ENCODE measurements at places on chromosomes 16 and 17.
A peak's percentile ranks its signal among the peaks of the same experiment; 100 is the strongest.

- peak; percentile 78 for ATAC-seq
Observed at GRCh38 chr17:79045842-79046196, 21.9 kb downstream of the C1QTNF1 start.

- no peak for ATAC-seq
Observed at GRCh38 chr16:56409195-56409594, 16.1 kb downstream of the AMFR start.

DNA sequence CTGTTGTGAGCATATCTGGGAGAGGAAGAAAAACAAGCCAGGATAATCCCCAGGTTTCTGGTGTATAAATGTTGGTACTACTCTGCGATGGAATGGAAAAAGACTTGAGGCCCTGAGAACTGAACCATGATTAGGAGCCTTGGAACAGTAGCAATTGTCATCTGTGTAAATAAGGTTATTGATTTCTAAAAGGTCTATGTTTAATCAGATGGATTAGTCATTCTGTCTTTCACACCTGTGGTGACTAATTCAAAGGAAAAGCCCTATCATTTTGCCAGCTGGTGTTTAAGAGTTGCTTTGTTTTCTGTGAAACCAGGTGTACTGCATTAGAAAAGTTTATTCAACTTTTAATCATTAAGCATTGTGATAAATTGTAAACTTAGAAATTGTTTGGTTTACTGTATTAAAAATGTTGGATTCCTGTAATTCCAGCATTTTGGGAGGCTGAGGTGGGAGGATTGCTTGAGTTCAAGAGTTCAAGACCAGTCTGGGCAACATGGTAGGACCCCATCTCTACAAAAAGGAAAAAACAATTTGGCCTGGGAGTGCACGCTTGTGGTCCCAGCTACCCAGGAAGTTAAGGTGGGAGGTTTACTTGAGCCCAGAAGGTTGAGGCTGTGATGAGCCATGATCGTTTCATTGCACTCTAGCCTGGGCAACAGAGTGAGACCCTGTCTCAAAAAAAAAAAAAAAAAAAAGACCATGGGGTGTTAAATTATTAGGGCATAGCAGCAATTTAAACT, 29.0 kb upstream of the KPNB1 start:
- ATAC-seq, result no peak

- no peak for ATAC-seq
Observed at GRCh38 chr17:82449883-82450356, 632 bp downstream of the CYBC1 start.

DNA sequence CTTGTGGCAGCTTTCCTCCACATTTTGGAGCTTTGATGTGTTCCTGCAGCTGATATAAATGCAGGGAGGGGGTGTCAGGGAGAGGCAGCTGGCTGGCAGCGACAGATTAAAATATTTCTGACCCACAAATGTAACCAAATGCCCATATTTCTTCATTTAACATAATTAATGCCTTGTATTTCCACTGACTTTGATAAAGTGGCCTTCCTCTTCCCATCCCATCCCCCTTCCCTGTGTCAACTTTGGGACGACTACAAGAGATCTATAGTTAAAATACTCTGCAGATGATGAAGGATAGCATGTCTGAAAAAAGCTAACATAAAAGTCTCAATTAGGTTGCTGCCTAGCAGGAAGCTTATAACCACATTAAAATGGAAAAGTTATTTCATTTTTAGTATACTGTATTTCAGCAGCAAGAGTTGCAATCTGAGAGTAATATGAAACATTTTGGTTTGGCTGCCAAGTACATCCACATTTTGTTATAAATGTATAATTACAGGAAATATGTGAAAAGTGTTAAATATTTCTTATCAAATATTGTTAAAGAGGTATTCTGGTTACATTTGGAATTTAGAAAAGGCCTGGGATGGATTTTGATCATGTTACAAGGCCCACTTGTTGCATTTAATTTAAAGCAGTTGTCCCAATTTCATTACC, 238.7 kb upstream of the TBX2 start:
- ATAC-seq, result no peak

DNA sequence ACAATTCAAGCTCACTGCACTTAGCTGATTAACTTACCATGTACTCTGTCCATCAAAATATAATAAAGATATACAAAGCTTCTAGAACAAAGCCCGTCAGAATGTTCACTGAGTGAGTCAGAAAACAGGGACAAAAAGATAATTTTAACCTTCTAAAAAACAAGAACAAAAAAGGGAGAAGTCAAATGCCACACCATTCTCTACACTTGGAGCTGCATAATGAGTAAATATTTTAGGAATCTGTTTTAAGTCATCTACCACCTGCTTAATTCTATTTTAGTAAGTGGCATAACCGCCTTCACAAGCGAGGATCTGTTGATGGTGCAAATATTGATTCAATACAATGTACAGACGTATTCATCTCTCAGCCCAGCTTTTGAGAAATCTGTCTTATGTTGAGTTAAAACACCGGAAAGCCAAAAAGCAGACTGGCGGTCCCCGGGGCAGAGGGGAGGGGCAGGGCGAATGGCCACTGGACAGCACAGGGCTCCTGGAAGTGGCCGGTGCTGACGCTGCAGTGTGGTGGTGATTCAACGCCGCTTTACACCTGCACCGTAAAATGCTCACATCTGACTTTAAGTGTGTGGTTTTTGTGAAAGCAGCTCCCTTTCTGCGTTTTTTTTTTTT, 20.1 kb downstream of the RAB40B start:
- ATAC-seq, result no peak

GRCh38 chr17:29032857-29033197, 10.1 kb upstream of the PIPOX start:
- no peak for ATAC-seq

GRCh38 chr16:69286941-69287713, 24.0 kb upstream of the VPS4A start:
- ATAC-seq, result peak; percentile 57

- no peak for ATAC-seq
Observed at GRCh38 chr16:73216932-73217331, 169.0 kb upstream of the ZFHX3 start.

- ATAC-seq, result no peak
Observed at GRCh38 chr16:21326459-21326858, 48.4 kb upstream of the CRYM start.

DNA sequence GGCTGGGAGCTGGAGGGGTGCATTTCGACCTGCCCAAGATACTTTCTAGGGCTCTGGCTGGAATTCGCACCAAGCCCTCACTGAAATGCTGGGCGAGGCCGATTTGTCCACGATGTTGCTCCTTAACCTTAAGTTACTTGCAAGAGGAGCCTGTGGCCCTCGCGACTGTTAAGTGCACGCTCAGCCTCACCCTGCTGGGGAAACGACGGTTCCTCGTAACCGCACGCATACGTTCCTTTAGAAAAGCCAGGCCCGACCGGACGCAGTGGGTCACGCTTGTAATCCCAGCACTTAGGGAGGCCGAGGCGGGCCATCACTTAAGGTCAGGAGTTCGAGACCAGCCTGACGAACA, 607 bp upstream of the NCOR1 start:
- ATAC-seq, result no peak

- no peak for ATAC-seq
Observed at GRCh38 chr16:69035375-69035774, 70.1 kb upstream of the HAS3 start.

DNA sequence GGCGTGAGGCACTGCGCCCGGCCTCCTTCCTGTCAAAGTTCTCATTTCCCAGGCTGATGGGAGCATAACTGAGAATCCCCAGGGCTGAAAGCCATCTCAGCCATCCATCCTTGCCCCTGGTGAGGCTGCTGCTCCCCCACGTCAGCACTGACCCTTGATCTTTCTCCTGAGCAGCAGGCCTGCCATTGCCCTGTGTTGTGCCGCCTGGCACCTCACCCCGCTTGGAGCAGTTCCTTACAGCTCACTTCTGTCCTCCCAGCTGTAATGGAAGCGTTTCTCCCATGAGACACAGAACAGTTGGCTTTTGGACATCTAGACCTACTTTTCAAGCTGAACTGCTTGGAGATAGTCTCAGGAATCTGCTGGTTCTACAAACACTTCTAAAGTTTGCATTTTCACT, 51.5 kb downstream of the OR1D5 start:
- ATAC-seq, result no peak

DNA sequence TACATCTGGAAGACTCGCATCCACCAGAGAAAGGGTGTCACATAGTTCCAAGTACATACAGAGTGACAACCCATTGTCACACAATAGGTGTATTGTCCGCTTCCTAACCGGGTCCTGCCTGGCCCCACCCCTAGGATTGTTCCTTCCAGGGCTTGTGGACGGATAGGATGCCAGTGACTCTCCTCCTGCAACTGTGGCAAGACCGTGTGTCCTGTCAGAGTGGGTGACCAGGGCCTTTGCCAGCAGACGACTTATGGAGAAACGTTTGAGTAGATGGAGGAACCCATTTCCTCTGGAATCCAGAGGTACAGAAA, 258.4 kb downstream of the CPPED1 start:
- no peak for ATAC-seq

DNA sequence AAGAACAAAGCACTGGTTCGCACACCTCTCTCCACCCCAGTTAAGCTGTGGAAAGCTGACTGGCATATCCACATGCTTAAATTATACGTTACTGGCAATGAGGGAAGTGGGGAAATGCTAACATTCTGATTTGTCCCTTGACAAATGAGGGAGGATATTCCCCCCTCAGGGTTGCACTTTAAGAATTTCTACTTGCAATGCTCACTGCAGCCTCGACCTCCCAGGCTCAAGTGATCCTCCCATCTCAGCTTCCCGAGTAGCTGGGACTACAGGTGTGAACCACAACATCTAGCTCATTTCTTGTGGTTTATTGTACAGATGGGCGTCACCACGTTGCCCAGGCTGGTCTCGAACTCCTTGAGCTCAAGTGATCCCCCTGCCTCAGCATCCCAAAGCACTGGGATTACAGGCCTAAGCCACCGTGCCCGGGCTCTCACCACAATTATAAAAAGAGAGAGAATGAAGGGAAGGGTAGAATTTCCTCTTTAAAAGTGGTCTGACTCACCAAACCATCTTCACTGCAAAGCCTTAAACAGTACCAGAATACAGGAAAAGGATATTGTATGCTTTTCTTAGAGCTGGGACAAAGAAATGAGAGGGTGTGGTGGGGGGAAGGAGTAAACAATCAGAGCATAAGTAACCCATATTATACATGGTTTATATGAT, 38.9 kb downstream of the KANSL1 start:
- no peak for ATAC-seq

DNA sequence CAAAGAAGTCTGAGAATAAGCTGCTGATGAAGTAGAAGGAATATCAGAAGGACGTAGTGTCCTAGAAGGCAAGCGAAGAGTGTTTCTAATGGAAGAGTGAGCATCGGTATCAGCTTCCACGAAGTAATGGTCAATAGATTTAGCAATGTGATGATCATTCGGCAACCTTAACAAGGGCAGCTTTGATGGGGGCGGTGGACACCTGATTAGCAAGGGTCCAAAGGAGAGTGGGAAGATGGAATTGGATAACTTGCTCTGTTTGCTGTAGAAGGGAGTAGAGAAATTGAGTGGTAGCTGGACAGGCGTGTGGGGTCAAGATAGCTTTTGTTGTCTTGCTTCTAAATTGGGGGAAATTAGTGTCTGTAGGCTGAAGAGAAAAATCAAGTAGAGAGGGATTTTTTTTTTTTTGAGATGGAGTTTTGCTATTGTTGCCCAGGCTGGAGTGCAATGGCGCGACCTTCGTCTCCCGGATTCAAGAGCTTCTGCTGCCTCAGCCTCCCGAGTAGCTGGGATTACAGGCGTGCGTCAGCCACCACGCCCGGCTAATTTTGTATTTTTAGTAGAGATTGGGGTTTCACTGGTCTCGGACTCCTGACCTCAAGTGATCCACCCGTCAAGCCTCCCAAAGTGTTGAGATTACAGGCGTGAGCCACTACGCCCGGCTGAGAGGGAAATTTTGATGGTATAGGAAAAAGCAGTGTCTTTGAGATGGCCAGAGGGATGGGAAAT, 13.9 kb upstream of the HES7 start:
- ATAC-seq, result no peak

DNA sequence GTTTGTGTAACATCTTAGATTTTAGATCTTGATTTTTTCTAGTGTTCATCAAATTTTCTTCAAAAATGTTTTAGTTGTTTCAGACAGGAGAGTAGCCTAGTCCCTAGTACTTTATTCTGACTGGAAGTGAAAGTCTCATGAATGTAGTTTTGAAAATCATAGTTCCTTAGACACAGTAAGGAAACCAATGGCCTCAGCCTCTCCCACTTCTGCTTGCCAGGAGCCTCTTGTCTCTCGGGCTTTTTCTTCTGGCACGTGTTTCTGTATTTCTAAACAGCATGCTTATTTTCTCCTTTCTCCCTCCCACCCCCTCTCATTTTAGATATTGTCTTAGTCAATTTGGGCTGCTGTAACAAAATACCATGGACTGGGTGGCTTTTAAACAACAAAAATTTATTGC, 9.8 kb downstream of the SLFN5 start:
- no peak for ATAC-seq

DNA sequence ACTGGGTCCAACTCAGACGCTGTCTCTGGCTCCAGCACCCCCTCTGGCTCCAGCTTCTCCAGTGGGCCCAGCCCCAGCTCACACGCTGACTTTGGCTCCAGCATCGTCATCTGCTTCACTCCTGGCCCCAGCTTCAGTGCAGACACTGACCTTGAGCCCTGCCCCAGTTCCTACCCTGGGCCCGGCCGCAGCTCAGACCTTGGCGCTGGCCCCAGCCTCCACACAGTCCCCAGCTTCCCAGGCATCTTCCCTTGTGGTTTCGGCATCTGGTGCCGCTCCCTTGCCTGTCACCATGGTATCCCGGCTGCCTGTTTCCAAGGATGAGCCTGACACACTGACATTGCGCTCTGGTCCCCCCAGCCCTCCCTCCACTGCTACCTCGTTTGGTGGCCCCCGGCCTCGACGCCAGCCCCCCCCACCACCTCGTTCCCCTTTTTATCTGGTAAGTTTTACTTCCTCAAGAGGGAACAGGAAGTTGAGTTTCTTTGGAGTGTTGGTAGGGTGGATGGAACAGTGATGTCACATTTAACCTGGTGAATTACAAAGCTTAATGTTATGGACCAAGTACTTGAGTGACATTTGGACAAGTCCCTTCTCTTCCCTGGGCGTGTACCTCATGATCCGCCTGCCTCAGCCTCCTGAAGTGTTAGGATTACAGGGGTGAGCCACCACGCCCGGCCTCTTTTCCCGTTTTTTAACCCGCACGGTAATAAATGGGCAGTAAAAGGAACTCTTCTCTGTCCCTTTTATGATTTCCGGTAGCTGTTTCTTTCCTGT, 23.4 kb upstream of the PHKG2 start:
- ATAC-seq, result peak; percentile 57

DNA sequence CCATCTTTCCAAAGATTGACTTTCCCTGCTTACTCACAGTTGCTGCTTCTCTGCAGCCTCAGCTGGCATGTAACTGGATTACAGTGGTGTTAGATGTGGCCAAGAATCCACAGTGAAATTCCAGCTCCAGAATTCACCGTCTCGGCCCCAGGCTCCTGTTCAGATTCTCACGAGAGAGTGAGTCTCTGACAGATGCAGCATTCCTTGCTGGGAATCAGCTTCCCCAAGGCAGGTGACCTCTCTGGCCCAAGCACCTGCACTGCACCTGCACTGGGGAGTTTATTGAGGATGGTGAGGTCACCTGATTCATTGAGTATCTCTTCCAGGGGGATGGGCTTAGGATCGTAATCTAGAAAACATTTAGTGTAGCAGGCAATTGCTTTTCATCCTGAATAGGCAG, 600.5 kb upstream of the RBFOX1 start:
- no peak for ATAC-seq
